ENCODE measurements at places on chromosomes 1 and 21.

DNA sequence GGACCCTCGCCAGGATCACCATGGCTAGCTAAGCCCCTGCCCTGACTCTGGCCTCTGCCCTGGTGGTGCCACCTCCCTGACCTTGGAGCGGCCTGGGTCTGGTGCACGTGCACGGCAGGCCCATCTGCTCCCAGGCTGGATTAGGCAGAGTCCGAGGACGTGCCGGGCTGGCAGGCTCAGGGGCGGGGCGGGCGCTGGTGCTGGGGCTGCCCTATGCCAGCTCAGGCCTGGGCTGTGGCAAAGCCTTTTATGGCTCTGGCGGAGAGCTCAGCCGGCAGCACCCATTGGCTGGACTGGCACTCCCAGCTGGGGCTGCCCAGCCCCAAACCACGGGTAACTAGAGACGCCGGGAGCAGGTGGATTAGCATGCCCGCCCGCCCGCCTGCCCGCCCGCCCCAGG is 17.1 kb upstream of the EDN2 start:
- no peak for DNase-seq

- peak; percentile 60 for DNase-seq
Measured at GRCh38 chr21:41768437-41769042, 1.7 kb upstream of the RIPK4 start.

- DNase-seq, result no peak
Measured at GRCh38 chr1:213162338-213162737, 111.3 kb downstream of the RPS6KC1 start.

GRCh38 chr1:156833603-156834002 is 17.0 kb upstream of the SH2D2A start:
- no peak for DNase-seq

DNA sequence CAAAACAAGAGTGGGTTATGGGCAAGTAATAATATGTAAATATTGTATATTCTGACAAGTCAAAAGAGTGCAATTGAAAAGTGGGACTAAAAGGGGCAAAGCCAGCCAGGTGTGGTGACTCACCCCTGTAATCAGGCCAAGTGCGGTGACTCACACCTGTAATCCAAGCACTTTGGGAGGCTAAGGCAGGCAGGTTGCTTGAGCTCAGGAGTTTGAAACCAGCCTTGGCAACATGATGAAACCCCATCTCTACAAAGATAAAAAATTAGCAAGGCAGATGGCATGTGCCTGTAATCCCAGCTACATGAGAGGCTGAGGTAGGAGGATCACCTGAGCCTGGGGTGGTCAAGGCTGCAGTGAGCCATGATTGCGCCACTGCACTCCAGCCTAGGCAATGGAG is 304.0 kb downstream of the HHIPL2 start:
- DNase-seq, result no peak

Measured in left forelimb (tissue), 1 donor.